ENCODE measurements at places on chromosomes 6 and 20.

- no peak for DNase-seq
Measured at GRCh38 chr6:157080986-157081391, 242.3 kb downstream of the TMEM242 start.

DNA sequence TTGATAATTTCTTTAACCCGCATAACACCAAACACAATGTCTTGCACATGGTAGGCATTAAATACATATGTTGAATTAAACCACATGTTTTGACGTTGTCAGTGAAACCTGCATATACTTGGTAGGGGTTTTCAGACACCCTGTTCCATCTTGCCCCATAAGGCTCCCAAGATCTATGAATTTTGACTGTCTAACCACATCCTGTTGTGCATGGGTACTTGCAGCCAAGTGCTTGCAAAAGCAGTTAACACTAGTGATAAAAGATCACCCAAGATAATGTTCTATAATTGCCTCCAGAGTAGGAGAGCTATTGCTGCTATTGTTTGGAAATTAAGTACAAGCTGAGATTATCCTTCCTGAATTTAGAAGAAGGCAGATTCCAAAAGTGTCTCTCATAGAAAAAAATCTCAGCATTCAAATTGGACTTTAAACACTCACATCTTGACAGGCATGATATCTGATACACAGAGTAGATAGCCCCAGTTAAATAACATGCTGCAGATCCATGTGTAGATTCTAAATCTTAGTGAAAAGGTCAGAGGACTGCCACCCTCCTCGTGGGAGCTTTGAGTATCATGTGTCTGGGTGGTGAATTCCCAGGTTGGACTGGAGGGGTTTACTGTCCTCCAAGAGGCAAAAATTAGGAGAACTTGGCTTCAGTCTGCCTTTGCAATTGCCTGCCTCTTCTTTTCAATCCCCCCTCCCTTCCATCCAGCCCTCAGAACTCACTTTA lies 25.8 kb upstream of the CCN6 start:
- DNase-seq = no peak

DNA sequence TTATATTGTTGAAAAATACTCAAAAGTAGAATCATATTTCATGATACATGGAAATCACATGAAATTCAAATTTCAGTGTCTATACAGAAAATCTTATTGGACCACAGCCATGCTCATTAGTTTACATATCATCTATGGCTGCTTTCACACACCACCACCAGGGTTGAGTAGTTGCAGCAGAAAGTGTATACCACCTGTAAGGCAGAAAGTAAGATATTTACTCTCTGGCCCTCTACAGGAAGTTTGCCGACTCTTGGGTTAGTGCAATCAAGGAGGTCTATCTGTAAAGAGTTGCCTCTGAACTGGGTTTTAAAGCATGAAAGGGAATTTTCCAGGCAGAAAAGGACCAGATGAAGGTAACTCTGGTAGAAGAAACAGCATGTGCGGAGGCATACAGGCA lies 432.3 kb downstream of the DHX35 start:
- DNase-seq = no peak

GRCh38 chr20:47042464-47042863 lies 147.8 kb downstream of the EYA2 start:
- no peak for DNase-seq

- DNase-seq = no peak
Measured at GRCh38 chr6:163724196-163724595, 309.7 kb downstream of the QKI start.

- DNase-seq = no peak
Measured at GRCh38 chr6:34514112-34514511, 42.0 kb downstream of the SPDEF start.

DNA sequence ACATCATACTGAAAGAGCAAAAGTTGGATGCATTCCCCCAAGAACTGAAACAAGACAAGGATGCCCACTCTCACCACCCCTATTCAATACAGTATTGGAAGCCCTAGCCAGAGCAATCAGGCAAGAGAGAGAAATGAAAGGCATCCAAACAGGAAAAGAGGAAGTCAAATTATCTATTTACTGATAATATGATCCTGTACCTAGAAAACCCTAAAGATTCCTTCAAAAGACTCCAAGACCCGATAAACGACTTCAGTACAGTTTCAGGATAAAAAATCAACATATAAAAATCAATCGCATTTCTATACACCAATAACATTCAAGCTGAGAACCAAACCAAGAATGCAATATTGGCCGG lies 14.5 kb downstream of the CDK19 start:
- DNase-seq = no peak

DNA sequence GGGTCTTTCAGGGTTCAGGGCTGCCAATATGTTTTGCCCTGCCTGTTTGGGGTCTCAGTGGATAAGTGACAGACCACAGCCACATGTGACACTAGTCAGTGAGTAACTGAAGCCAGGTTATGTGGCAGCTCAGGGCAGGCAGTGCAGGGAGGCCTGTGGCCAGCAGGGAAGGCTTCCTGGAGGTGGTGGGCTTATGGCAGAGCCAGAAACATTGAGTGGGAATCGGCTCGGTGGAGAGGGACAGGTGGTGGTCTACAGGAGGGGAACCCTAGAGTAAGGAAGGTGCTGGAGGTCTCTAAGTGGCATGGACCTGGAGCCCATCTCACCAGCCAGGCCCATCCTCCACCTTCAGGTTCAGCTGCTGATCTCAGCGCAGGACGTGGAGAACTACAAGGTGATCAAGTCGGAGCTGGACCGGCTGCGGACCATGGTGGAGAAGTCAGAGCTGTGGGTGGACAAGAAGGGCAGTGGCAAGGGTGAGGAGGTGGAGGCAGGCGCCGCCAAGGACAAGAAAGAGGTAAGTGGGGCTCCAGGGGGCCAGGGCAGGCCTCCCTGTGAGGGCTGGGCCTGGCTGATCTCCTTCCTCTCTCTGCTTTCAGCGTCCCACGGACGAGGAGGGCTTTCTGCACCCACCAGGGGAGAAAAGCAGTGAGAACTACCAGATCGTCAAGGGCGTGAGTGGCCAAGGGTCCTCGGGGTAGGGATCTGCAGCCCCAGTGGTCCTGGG lies 34.9 kb downstream of the UQCC2 start:
- DNase-seq = no peak

GRCh38 chr20:39576771-39577170 lies 614.6 kb downstream of the DHX35 start:
- DNase-seq = no peak
